ENCODE measurements at places on chromosomes 7 and 10.

- DNase-seq, result no peak
Observed at GRCh38 chr7:128726737-128727072, 12.5 kb upstream of the CALU start.

- no peak for DNase-seq
Observed at GRCh38 chr7:150923196-150923595, 54.9 kb downstream of the KCNH2 start.

DNA sequence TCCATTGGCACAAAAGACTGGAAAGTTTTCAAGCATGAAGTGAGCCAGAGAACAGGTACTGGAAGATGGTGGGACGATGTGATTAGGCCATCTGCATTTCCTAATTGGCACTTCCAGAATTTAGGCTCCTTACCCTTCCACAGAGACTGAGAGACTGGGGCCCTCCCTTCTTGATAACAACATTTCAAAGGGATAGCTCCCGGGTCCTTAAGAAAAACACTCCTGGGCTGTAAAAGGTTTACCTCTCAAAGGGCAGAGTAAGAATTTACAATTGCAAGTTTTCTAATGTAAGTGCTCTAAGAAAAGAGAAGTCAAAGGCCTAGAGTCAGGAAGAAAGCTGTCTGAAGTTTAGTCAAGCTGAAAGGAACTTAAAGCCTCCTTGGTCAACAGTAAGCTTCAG, 559.5 kb upstream of the C7orf33 start:
- no peak for DNase-seq

DNA sequence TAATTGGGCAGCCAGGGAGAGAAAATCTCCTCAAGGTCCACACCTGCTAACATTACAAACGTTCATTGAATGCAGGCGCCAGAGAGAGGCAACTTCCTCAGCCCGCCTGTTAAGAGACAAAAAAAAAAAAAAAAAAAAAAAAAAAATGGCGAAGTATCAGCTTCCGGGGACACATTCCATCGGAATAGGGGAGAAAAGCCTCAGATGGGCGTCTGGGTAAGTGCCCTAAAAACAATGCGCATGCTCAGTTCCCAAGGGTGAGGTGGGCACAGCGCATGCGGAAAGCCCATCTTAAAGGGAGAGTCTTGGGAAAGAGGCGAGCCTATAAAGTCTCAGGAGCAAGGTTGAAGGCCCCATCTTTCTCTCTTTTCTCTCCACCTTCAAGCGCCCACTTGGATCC, 1139.7 kb upstream of the CELF2 start:
- no peak for DNase-seq

- DNase-seq, result no peak
Observed at GRCh38 chr10:129090618-129091366, 376.2 kb upstream of the MGMT start.
